ENCODE measurements at places on chromosomes 3 and 15. TPM values are rescaled to one million over a fixed set of nuclear protein-coding genes. Genes with fewer than 3 reads are reported as not detected.

DNA sequence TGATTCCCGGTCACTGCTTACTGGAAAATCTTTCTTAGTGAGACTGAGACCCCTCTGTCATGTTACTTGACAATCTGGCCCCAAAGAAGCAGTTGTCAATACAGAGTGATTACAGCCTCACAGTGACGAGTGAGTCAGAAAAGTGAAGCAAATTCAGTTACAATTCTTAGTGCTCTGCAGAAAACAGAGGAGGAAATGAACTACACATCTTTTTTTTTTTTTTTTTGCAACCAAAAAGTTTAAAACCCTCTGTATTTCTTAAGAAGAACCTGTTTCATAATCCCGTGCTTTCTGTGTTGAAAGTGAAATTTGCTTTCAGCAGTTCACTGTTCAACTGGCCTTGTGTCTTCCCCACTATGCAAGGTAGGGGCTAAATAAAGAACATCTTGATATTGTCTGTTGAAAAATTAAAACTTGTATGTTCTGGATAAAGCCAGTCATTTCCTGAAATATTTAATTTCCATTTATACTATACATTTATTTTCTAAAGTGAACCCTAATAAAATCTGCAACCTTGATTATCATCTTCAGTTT, 1.9 kb downstream of the AQP9 start:
- H3K36me3 ChIP-seq, result no peaks in the 10 kb centered on the region
- no peaks in the 10 kb centered on the region for H3K27me3 ChIP-seq
- DNase-seq, result no peak
- no peak overlapping the region for H3K4me3 ChIP-seq

- H3K36me3 ChIP-seq, result no peaks in the 10 kb centered on the region
- no peak overlapping the region for H3K4me3 ChIP-seq
- DNase-seq, result no peak
- no peaks in the 10 kb centered on the region for H3K4me1 ChIP-seq
- H3K27ac ChIP-seq, result no peak overlapping the region
Measured at GRCh38 chr3:137761099-137761562, 3.0 kb upstream of the SOX14 start.

The IMPG2 gene
- 0.35 TPM for total RNA-seq

The P2RY13 gene
- total RNA-seq, result not detected

GRCh38 chr15:42605796-42606195, 30.4 kb downstream of the STARD9 start:
- H3K4me3 ChIP-seq, result no peak overlapping the region
- H3K4me1 ChIP-seq, result peaks cover 10% of the 10 kb centered on the region
- peak overlapping the region; percentile 53 for H3K27ac ChIP-seq
- DNase-seq, result no peak
- no peaks in the 10 kb centered on the region for H3K36me3 ChIP-seq
- H3K27me3 ChIP-seq, result no peaks in the 10 kb centered on the region

The CRYGS gene
- 7.2 TPM for total RNA-seq

- no peak for DNase-seq
- no peak overlapping the region for H3K4me3 ChIP-seq
- no peak overlapping the region for H3K27ac ChIP-seq
- H3K27me3 ChIP-seq, result no peaks in the 10 kb centered on the region
- H3K36me3 ChIP-seq, result no peaks in the 10 kb centered on the region
Measured at GRCh38 chr3:119073258-119074001, 38.8 kb upstream of the IGSF11 start.

GRCh38 chr3:142940472-142940871, 23.0 kb downstream of the PAQR9 start:
- H3K4me3 ChIP-seq, result no peak overlapping the region
- no peak overlapping the region for H3K27ac ChIP-seq
- H3K36me3 ChIP-seq, result no peaks in the 10 kb centered on the region
- no peaks in the 10 kb centered on the region for H3K4me1 ChIP-seq
- H3K27me3 ChIP-seq, result no peaks in the 10 kb centered on the region
- no peak for DNase-seq

The MFSD1 gene
- 48.0 TPM for total RNA-seq

The PCSK6 gene
- 98.2 TPM for total RNA-seq

DNA sequence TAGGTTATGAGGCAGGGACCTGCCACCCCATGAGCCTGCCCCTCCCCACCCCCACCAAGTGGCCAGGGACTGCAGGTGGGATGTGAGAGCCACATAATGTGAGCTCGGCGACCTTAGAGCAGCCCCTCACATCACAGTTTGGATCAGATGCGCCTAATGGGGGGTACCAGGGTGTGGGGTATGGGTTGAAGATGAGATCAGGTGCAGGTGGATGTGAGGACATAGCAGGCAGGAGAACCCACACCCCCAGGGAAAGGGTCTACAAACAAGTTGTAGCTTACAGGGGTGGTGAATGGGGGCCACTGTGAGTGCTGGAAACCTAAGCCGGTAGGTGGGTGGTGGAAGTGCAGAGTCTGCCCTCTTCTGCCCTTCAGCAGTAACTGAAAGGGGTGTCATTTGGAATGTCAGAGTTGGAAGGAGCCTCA, 94.0 kb downstream of the CORO2B start:
- H3K36me3 ChIP-seq, result no peaks in the 10 kb centered on the region
- no peaks in the 10 kb centered on the region for H3K27me3 ChIP-seq
- H3K4me1 ChIP-seq, result no peaks in the 10 kb centered on the region
- H3K27ac ChIP-seq, result no peak overlapping the region

- no peak overlapping the region for H3K27ac ChIP-seq
- no peaks in the 10 kb centered on the region for H3K4me1 ChIP-seq
- no peaks in the 10 kb centered on the region for H3K36me3 ChIP-seq
- no peak overlapping the region for H3K4me3 ChIP-seq
- H3K27me3 ChIP-seq, result no peaks in the 10 kb centered on the region
- no peak for DNase-seq
Measured at GRCh38 chr15:68993276-68993675, 21.2 kb upstream of the NOX5 start.

The BSN gene
- total RNA-seq, result 0.94 TPM

GRCh38 chr3:190077395-190078045, 43.2 kb downstream of the P3H2 start:
- H3K27me3 ChIP-seq, result no peaks in the 10 kb centered on the region
- H3K27ac ChIP-seq, result no peak overlapping the region
- no peak overlapping the region for H3K4me3 ChIP-seq
- H3K4me1 ChIP-seq, result no peaks in the 10 kb centered on the region
- DNase-seq, result no peak

The CPNE9 gene
- not detected for total RNA-seq

The SERPINI2 gene
- total RNA-seq, result 2.8 TPM

- H3K36me3 ChIP-seq, result no peaks in the 10 kb centered on the region
- no peak for DNase-seq
- no peaks in the 10 kb centered on the region for H3K4me1 ChIP-seq
- no peak overlapping the region for H3K27ac ChIP-seq
Measured at GRCh38 chr3:4600493-4600892, 107.3 kb downstream of the ITPR1 start.

GRCh38 chr3:45593708-45594601, 596 bp upstream of the LIMD1 start:
- peak overlapping the region; percentile 82 for H3K4me3 ChIP-seq
- peak overlapping the region; percentile 83 for H3K27ac ChIP-seq
- H3K4me1 ChIP-seq, result peaks cover 48% of the 10 kb centered on the region

DNA sequence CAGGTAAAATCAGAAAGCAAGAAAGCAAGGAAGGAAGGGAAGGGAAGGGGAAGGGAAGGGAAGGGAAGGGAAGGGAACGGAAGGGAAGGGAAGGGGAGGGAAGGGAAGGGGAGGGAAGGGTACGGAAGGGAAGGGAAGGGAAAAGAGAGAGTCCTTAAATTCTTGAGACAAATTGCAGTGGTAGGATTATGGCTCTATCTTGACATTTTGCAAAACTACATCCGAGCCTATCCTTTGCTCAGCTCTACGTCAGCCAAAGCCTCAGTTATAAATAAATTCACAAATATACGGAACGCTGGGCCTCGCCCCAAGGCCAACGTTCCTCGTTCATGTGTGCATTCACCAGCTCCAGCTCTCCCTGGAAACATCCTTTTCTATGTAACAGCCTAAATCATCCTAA, 25.5 kb upstream of the HES1 start:
- no peak overlapping the region for H3K4me3 ChIP-seq
- no peaks in the 10 kb centered on the region for H3K4me1 ChIP-seq
- H3K27ac ChIP-seq, result no peak overlapping the region
- no peak for DNase-seq
- H3K27me3 ChIP-seq, result no peaks in the 10 kb centered on the region

DNA sequence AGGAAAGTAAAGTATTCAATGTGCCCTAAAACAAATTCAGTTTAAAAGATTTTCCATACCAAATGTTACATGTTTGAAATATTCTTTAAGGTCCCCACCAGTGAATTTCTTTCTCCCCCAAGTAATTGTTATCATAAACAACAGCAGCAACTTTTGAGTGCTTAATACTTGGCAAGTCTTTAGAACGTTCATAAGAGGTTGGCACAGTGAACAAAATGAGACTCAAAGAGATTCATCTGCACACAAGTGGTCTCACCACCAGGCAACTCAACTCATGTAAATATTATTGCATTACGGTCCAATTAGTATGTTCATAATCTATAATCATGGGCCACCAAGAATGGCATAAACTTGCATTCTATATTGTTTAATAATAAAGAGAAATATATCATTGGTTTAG, 98.7 kb downstream of the TBL1XR1 start:
- DNase-seq, result no peak
- no peak overlapping the region for H3K27ac ChIP-seq
- H3K4me3 ChIP-seq, result no peak overlapping the region
- no peaks in the 10 kb centered on the region for H3K4me1 ChIP-seq
- H3K36me3 ChIP-seq, result no peaks in the 10 kb centered on the region

GRCh38 chr3:57252404-57252803, 24.9 kb downstream of the APPL1 start:
- H3K4me1 ChIP-seq, result no peaks in the 10 kb centered on the region
- H3K4me3 ChIP-seq, result no peak overlapping the region
- no peaks in the 10 kb centered on the region for H3K27me3 ChIP-seq
- peaks cover 66% of the 10 kb centered on the region for H3K36me3 ChIP-seq
- no peak for DNase-seq
- no peak overlapping the region for H3K27ac ChIP-seq

The A4GNT gene
- not detected for total RNA-seq

- no peak overlapping the region for H3K27ac ChIP-seq
- H3K4me1 ChIP-seq, result no peaks in the 10 kb centered on the region
- H3K4me3 ChIP-seq, result no peak overlapping the region
- DNase-seq, result no peak
- no peaks in the 10 kb centered on the region for H3K27me3 ChIP-seq
- H3K36me3 ChIP-seq, result no peaks in the 10 kb centered on the region
Measured at GRCh38 chr15:70576276-70576675, 187.1 kb downstream of the UACA start.

DNA sequence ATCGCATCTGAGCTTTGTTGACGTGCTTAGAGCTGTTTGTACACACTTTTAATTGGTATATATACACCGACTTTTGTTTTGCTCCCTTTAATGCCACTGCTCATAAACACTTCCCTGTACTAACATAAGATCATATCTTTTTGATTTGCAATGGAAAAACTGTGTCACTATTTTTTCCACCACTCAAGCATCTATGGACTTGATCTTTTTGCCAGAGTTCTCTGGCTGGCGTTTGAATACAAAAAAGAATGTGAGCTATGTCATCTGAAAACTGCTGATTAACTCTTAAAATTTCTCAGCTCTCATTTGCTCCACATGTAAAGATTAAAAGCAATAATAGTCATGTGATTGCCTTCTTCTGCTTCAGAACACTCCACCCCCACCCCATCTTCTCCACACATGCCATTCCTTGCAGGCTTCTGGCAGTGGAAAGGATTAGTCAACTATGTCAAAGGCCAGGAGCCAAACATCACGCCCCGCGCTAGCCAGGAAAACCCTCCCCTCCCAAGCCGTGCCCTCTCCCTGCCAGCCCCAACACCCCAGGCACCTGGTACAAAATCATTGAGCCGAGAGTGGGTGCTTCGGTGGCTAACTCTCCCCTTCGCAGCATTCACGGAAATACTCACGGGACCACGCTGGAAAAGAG, 123.4 kb upstream of the MEF2A start:
- H3K27ac ChIP-seq, result peak overlapping the region; percentile 76
- DNase-seq, result peak; percentile 50
- H3K27me3 ChIP-seq, result no peaks in the 10 kb centered on the region
- no peak overlapping the region for H3K4me3 ChIP-seq
- no peaks in the 10 kb centered on the region for H3K36me3 ChIP-seq
- H3K4me1 ChIP-seq, result peaks cover 21% of the 10 kb centered on the region

GRCh38 chr15:56369234-56369633, 4.0 kb downstream of the TEX9 start:
- H3K36me3 ChIP-seq, result no peaks in the 10 kb centered on the region
- no peaks in the 10 kb centered on the region for H3K27me3 ChIP-seq
- H3K4me3 ChIP-seq, result no peak overlapping the region
- DNase-seq, result no peak

- H3K4me1 ChIP-seq, result no peaks in the 10 kb centered on the region
- H3K4me3 ChIP-seq, result no peak overlapping the region
- H3K27me3 ChIP-seq, result no peaks in the 10 kb centered on the region
- H3K36me3 ChIP-seq, result no peaks in the 10 kb centered on the region
Measured at GRCh38 chr3:101155825-101156224, 162.6 kb upstream of the ABI3BP start.

The SNURF gene
- total RNA-seq, result not detected

- H3K27me3 ChIP-seq, result no peaks in the 10 kb centered on the region
- no peaks in the 10 kb centered on the region for H3K4me1 ChIP-seq
Measured at GRCh38 chr3:184248454-184249411, at the start of gene ALG3. TSS of gene ALG3 (minus strand) at chr3:184248962. CDS start at chr3:184248940, 22 bp downstream.

DNA sequence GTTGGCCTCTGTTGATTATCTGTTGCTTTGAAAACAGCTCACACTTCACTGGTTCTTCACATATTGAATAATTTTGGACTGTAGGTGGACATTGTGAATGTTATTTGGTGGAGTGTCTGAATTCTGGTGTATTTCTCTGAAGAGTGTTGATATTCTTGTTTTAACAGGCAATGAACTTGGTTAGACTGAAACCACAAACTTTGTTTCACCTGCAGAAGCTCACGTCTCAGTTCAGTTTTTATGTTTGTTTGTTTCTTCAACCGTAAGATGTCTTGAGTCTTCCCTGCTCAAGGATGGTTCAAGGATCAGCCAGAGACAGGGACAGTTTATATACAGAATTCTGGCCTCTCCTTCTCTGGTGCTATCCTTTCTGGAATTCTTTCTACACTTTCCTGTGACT, 43.6 kb downstream of the C3orf20 start:
- no peak overlapping the region for H3K4me3 ChIP-seq
- DNase-seq, result no peak
- H3K27ac ChIP-seq, result no peak overlapping the region
- H3K4me1 ChIP-seq, result no peaks in the 10 kb centered on the region
- H3K27me3 ChIP-seq, result no peaks in the 10 kb centered on the region
- H3K36me3 ChIP-seq, result no peaks in the 10 kb centered on the region

The SNTN gene
- total RNA-seq, result not detected

The WHAMM gene
- 16.0 TPM for total RNA-seq

The WDR49 gene
- total RNA-seq, result 3.0 TPM
